ENCODE measurements at places on chromosomes 13 and 19.

DNA sequence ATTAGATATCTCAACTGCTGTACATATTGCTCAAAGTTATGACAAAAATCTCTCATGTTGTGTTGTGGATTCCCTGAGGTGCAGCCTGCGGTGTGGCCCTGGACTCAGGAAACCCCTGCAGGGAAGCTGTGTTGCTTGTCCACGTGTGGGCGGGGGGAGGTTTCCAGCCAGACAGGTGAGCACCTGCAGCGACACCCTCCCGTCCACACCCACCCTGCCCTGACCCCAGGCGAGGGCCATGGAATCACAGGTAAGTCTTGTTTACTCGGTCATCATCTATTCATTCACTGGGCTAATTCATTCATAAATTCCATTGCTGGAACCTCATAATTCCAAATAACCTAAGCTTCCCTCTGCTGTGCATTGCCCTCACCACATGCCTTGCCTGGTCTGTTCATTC, 14.1 kb downstream of the PLPP2 start:
- DNase-seq = no peak

- no peak for DNase-seq
Measured at GRCh38 chr13:112955271-112955937, 13.6 kb upstream of the MCF2L start.

GRCh38 chr19:6588508-6589345, 2.2 kb downstream of the CD70 start:
- no peak for DNase-seq

DNA sequence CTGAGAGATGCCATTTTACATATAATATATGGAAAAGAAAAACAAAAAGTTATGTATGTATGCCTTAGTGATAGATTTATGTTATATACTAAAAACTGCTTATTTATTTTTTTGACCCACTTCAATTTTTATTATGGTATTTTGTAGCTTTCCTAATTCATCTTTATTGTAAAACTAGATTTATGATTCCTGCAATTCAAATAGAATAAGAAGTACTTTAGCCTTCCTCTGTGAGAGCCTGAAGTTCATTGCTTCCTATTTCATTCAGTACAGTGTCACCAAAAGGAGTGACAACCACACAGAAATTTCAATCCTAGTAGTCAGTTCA, 158.1 kb downstream of the RGCC start:
- DNase-seq = no peak

DNA sequence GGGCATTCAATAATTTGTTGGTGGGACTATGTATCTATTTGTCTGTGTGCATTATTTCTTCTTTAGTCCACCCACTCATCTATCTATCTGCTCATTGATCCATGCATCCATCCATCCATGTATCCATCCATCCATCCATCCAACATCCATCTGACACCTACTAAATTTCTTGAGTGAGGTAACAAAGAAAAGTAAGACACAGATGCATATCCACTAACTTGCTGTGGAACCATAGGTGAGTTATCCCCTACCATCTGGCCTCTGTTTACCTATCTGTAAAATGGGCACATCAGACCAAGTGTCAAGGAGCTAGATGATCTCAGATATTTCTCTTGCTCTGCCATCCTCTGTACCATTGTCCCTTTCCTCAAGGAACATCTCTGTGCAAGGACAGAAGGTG, 54.7 kb downstream of the ZNF536 start:
- DNase-seq = no peak

DNA sequence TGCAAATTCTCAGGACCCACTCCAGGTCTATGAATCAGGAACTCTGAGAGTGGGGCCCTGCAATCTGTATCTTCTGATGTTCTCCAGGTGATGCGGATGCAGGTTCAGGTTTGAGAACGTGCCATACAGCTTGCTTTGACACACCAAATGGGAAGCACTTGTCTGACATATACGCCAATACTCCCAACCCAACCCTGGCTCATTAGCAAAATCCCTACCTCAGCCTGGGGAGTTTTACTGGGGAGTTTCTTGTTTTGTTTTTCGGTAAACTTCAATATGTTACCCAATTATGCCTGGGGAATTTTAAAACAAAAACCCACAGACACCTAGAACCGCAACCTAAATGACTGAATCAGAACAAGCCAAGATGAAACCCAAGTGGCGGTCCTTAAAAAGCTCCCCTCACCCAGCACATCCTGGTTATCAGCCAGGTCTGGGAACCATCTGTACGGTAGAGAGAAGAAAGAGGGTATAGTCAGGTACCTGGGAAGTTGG, 41.2 kb downstream of the ABCC4 start:
- no peak for DNase-seq

DNA sequence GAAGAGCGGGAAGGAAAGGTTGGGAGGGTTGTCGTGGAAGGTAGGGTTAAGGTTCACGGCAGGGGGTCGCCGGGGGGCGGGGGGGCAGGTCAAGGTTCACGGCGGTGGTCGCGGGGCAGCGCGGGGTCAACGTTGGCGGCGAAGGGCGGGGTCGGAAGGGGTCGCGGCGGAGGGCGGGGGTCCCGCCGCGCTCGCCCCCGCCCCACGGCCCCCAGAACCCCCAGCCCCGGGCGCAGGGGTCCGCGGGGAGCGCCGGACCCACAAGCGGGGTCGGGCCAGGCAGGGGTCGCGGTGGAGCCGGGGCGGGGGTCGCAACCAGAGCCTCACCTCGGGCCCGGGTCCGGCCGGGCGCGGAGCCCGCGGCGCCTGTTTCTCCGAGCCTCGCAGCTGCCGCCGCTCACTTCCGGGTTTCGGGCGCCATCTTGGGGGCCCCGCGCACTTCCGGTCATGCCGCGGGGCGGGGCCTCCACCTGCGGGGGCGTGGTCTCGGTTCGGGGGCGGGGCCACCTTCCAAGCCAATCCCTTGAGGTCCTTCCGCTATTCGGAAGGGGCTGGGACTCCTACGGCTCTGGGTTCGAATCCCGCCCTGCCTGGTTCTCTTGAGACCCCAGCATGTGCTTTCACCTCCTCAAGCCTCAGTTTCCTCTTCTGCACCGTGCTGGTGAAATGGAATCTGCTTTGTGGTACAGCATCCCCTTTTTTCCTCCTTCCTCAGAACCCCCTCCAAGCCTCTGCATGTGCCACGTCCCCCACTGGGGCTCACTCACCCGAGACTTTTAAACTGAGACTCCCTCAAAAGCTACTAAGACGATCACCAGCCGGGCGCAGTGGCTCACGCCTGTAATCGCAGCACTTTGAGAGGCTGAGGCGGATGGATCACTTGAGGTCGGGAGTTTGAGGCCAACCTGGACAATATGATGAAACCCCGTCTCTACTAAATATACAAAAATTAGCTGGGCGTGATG, at the start of gene SBNO2:
SBNO2 (minus strand) TSS at position 424 of the 965 bp plus-strand sequence. CDS start 19,992 bp downstream, outside the sequence.
- DNase-seq = peak; percentile 97

DNA sequence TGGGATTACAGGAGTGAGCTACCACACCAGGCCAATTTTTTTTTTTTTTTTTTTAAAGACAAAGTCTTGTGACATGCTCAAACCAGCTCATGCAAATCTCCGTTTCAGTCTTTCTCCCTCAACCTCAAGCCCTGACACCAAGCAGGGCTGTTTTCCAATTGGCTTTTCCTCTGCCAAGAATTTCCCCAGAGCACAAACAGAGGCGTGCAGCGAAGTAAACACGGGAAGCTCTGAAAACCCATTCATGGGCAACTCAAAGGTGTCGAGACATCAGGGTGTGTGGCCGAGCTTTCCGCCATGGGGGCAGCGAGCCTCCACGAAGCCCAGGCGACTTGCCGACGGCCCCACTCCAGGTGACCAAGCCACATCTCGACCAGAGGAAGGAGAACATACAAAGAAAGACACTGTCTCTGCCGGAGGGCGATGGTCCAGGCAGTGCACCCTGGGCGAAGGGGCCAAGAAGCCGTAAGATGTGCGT, 70.0 kb downstream of the INSR start:
- no peak for DNase-seq

- DNase-seq = no peak
Measured at GRCh38 chr13:113454936-113455335, 1.6 kb upstream of the ADPRHL1 start.

DNA sequence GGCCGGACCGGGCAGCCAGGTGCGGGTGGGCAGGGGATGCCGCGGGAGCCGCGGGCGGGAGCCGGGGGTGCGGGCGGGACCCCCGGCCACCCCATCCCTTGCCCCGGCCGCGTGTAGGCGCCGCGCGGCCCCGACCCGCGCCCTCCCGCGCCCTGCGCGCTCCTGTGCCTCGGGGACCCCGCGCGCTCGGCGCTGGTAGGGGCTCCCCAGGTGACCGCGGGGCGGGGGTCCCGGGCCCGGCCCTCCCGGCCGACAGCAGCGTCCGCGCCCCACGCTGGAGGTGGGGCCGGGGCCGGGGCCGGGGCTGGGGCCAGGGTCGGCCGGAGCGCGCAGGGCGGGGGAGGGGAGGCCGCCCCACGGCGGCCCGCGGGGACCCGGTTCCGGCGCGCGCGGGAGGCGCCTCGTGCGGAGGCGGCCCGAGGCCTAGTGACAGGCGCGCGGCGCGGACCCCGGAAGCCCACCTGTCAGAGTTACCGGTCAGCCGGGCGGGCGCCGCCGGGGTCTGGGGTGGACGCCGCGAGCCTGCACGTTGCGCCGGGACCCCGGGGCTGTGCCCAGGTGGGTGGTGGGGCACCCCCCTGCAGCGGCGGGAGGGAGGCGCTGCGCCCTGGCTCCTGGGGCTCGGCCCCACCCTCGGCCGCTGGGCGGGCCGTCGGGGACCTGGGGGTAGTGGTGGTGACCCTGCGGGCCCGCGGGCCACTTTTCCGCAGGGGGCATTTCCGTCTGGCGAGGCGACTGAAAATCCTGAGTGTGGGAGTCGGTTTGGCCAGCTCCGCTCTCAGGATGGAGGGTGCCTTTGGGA, 518 bp downstream of the TFDP1 start:
- DNase-seq = no peak

- DNase-seq = no peak
Measured at GRCh38 chr19:57002710-57003109, 117.1 kb upstream of the USP29 start.

DNA sequence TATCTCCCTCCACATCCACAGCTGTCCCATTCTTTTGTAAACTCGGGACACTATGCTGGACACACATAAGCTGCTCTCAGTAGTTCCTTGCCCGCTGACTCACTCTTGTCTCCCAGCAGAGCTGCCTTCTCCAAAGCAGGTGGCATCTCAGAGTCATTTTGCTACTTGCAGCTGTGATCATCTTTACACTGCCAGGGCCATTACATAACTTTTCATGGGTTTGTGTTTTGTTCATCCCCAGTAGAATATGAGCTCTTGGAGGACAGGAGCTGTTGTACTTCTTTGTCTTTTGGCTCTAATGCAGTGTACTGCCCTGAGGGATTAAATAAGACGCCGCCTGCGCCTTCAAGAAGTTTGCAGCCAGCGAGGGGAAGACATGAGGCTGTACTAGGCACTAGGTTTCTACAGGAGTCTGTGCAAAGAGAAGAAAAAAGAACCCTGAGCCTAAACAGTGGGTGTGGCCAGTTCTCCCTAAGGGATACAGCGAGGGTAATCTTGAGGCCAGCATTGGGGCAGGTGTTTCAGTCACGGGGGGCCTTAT, 40.8 kb upstream of the GPR183 start:
- DNase-seq = no peak

DNA sequence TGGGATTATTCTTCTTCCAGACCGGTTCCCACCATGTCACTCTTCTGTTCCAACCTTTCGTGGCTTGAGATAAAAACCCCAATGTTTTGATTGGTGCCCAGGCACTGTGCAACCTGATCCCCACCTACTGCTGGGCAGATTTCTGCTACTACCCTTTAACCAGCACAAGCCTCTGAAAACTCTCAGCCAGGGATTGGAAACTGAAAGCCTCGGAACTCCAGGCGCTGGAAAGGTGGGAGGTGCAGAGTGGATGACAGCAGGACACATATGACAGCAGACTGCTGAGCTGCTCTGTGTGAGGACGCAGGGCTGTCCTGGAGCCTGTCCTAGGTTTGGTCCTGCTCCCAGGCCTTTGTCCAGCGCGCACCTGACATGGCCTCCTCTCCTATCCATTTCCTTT, 68.5 kb upstream of the GTF3A start:
- no peak for DNase-seq

DNA sequence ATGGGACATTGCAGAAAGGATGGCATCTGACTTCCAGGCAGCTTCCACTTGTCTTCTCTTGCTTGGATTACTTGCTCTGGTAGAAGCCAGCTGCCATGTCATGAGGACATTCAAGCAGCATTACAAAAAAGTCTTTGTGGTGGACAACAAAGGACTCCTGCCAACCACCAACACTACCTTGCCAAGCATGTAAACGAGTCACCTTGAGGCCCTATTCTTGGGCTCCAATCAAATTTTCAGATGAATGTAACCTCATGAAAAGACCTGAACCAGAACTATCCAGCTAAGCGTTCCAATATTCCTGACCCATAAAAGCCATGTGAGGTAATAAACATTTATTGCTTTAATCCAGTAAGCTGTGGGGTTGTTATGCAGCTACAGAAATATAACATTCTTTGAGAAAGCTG, 12.5 kb downstream of the PROSER1 start:
- DNase-seq = no peak

- no peak for DNase-seq
Measured at GRCh38 chr13:51728972-51729371, 75.0 kb downstream of the DHRS12 start.

DNA sequence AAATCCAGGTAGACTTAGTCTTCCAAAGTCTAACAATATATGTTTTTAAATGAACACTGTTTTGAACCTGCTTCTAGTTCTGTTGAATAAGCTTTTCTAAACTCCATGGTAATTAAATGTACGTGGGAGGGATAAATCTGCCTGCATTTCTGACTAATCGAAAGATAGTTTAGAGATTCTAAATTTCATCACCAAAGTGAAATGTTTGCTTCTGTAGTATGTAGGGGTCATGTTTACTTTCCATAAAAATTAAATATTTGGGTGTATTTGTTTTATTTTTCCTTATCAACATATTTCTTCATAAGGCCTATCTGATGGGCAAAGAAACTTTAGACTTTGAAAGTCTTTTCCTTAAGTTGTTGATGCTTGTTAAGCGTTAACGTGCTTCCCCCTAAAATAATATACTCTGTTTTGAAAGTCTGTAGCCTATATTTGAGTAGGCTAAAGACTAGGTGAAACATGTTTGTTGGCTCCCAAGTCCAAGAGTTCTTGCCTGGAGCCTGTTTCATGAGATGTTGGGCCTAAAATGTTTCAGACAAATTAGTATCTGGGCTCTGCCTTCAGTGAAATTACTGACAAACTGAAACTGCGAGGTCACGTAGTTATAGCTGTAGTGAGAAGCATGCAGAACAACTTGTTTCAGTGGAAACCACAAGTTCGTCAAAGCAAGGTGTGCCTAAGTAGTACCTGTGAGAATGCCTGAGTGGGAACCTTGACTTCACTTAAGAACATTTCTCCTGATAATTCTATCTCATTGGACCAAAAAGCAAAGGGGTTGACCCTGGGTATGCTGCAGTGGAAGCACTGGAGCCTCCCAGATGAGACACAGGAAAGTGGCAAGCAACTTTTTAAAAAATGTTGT, 126.2 kb downstream of the LMO7 start:
- no peak for DNase-seq

GRCh38 chr19:11050323-11051114, 38.7 kb upstream of the LDLR start:
- no peak for DNase-seq

DNA sequence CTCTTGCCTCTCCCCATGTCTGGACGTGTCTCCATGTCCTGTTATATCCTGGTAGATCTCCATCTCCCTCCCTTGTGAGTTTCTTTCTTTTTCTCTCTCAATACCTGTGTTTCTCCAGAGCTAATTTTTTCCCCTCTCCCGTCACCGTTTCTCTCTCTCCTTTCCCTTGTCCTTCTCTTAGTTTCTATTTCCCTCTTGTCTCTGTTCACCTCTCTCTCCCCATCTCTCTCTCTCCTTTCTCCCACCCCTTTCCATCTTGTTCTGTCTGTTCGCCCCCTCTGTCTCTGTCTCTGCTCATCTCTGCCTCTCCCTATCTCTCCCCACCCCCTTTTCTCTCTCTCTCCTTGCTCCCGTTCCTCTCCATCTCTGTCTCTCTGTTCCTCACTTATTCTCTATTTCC, 13.0 kb downstream of the SLC8A2 start:
- no peak for DNase-seq
